ENCODE measurements at places on chromosomes 5 and 9.

DNA sequence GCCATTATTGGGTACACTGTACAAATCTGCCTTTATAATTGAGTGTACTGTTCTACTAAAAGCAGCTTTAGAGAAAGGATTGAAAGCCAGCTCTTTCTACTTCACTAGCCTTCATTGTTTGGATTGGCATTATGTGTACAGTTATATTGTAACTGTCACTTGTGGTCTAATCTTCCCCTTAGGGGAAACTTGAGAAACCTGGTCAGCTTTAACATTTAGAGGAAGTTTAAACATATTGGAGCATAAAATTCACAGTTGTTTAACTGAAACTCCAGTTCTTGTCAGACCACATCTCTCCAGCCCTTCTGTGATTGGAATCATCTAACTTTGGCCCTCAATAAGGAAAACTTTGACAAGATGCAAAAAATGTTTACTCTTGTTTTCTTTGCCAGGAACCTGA is 24.6 kb downstream of the PIK3R1 start:
- DNase-seq, result no peak

- no peak for DNase-seq
Measured at GRCh38 chr5:169168280-169168679, 132.7 kb downstream of the SLIT3 start.

GRCh38 chr5:97119007-97119390 is 23.4 kb downstream of the LIX1 start:
- no peak for DNase-seq

DNA sequence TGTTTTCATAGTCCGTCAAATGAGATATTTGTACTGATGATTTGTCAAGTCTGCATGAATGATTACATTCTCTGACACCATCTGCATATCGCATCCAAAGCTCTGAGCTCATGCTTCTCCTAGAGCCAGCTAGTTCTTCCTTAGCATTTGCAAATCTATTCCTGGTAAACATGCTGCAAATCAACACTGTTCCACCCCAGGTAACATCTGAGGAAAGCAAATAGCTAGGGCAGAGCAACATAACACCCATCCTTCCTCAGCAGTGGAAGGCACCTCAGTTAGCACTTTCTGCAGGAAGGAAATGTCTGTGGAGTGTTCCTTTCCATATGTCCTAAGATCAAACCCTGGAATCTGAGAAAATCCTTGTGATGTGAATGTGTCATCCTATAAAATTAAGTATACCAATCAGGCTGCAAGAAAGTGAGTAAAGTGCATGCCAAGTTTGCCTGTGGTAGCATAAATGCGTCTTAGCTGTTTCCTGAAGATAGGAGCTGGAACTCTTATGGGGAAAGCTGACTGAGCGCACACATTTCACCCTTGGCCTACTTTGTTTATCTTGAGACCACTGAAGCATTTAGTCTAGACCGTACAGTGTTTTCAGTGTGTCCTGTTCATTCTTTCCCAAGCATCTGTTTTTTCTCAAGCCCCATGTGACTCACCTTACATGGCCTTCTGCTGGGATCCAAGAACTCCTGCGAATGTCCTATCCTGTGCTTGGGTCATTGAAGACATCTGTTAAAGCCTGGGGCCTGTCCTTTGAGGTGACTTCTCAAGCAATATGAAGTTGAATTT is 50.9 kb upstream of the STARD4 start:
- DNase-seq, result no peak

DNA sequence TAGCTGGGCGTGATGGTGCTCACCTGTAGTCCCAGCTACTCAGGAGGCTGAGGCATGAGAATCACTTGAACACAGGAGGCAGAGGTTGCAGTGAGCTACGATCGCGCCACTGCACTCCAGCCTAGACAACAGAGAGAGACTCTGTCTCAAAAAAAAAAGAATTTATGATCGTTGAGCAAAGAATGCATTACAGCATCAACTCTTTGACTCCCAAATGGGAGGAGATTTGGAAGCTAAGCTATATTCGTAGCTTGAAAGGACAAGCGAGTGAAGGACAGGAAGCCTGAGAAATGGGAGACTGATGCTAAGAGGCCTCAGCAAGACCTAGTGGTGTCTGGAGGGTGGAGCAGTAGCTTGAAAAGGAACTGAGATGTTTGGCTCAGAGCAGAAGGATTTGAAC is 10.3 kb upstream of the CCIN start:
- no peak for DNase-seq

DNA sequence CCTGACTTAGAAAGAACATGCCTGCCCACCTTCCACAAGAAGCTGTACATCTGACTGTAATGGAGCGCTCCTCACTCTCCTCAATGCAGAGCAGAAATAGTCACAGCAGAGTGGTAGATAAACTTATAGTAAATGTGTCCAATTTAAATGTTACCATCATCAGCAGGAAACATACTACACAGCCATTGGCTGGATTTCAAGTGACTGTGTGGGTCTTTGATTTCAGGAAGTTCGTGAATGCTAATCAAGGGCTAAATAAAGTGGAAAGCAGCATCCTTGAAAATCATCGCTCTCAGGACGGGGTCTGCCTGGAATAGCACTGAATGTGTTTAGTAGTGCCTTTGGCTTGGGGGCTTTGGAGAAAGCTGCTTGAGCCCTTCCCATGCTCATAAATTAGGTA is 32.4 kb upstream of the CRHBP start:
- DNase-seq, result no peak

DNA sequence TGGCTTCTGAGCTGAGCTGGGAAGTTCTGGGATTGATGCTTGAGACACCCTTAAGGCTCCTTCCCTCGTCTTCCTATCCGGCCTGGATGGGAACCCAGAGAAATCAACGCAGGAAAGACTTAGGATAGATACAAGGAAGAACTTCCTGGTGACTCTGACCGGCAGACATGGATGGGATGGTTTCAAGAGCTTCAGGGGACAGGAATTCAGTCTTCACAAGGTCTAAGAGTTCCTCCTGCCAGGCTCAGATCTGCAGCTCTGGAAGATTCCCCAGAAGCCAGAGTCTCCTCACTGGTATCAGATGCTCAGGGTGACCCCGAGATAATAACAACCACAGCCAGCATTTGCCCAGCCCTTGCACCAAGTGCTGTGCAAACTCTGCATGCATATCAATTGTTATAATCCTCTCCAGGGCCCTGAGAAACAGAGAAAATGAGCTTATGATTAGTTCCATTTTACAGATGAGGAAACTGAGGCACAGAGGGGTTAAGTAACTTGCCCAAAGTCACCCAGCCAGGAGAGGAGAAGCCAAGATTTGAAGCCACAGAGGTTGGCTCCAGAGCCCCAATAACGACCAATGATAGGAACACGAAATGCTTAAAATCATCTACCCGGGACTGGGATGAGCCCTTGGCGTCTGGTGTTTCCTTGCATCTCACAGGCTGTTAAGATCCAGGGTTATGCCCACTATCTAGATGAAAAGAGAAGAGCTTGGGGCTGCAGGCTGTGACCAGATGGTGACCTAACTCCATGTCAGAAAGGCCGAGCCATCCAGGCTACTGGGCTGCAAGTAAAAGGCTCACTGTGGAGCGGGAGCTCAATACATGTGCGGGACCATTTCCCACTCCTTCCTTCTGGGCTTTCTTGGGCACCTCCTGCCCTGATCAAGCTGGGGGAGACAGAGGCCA is 119.8 kb downstream of the C9orf50 start:
- no peak for DNase-seq
